ENCODE measurements at places on chromosomes 3 and 15. TPM values are rescaled to one million over a fixed set of nuclear protein-coding genes. Genes with fewer than 3 reads are reported as not detected.

Gene TRIM42
- not detected for total RNA-seq

Gene NPAP1
- not detected for total RNA-seq

Gene PTPRG
- total RNA-seq = 1.4 TPM

Gene WDR53
- total RNA-seq = 2.9 TPM

Gene POMGNT2
- 21.9 TPM for total RNA-seq

Gene PTX3
- 5.4 TPM for total RNA-seq

Gene GOLGA6D
- total RNA-seq = not detected

Gene GNAT1
- not detected for total RNA-seq

Gene STAB1
- total RNA-seq = not detected

Gene CCDC33
- total RNA-seq = 3.5 TPM

Gene HMCES
- total RNA-seq = 33.0 TPM

Gene GABRA5
- 159 TPM for total RNA-seq

Gene KCNMB3
- total RNA-seq = 0.10 TPM

Gene KLF15
- total RNA-seq = 8.7 TPM

Gene MME
- 540 TPM for total RNA-seq
